Effector CD4-positive, alpha-beta T cell (primary cell): ENCODE measurements at places on chromosomes 16 and 17.

- no peak for DNase-seq
These were observed 28.2 kb upstream of the ADGRG1 start for GRCh38 chr16:57600048-57600835.

DNA sequence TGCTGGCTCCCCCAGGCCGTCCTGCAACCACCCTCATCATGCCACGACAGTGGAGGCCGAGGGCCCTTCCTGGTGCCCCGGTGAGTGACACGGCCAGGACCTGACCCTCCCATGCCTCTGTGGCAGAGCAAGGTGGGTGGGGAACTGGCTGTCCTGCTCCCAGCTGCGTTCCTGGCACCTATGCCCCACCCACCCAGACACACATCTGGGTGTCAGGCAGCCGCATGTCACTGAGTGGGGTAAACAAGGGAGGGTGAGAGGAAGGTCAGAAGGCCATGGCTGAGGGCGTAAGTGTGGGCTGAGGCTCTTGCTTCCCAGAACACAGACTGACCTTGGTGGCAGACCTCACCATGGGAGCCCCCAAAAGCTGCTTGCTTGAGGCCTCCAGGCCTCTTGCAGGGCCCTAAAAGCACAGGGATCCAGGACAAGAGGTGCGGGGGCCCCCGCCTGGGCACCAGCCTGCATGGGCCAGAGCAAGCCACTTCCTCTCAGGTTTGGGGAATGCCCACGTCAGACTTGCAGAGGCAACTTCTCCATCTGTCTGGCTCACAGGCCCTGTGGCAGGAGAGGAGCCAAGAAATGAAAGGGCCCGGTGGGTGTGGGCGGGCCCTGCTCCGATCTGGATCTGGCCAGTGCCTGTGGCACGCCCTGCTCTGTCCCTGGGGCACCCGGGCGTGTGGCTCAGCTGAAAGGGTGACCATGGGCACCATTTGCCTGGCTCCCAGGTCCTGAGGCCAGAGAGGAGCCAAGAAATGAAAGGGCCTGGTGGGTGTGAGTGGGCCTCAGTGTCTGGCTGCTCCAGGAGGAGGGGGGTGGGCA, 3.9 kb upstream of the CCDC57 start:
- no peak for DNase-seq

GRCh38 chr17:69572747-69573146, 158.2 kb downstream of the MAP2K6 start:
- no peak for DNase-seq

- no peak for DNase-seq
These were observed 275.5 kb upstream of the IRX5 start for GRCh38 chr16:54655121-54655590.

DNA sequence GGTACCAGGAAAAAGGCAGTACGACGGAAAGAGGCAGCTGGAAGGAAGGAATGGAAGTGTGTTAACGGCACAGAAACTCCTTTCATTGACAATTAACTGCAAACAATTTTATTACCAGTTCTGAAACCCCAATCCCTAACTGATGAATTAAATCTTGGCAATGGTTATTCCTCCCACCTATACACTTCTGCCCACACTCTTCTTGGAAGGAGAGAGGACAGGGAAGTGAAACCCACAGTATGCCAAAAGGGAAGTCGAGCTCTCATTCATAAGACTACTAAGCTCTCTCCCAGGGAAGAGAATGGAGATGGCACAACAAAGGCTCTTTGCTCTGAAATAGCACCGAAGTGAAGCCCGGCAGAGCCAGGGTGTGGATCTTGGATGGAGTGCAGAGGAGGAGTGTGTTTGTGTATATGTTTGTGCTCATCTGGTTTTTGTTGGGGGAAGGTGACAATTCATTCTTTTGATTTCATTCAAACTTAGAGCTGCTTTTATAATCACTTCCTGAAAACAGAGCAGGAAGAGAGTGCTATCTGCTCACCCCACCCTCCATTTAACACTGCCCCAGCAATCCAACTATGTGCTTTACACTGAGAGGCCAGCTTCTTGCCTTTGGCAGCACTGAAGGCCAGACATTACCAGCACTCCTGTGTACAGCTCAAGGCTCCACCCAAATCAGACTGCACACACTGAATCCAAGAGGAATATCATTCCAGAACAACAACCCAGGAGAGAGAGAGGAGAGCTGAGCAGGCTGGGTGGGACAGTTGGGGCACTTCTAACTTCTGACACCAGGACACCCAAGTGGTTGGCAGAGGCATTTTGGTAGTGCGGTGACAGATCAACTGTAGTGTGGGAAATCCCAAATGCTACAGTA, 68.7 kb downstream of the HIC1 start:
- no peak for DNase-seq
